ENCODE measurements at places on chromosomes 5 and 9. TPM values are rescaled to one million over a fixed set of nuclear protein-coding genes. Genes with fewer than 3 reads are reported as not detected.
A peak's percentile ranks its signal among the peaks of the same experiment; 100 is the strongest.

- DNase-seq = peak; percentile 67
Measured at GRCh38 chr9:71514344-71514975, 253.9 kb downstream of the CEMIP2 start.

DNA sequence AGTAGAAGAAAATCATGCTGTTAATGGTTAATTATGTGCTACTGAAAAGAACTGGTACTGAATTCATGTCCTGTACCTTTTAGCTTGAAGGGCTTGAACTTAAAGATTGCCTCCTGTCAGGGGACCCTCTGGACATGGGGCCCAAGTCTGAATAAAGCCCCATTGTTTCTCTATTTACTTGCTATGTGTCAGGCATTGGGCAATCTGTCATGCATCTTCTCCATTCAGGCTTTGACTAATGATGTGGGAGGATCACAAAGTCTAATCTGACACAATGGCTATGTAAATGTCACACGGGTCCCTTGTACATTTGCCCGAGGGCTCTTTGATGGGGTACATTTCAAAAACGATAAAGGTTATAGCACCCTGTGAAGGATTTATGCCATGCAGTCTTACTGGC is 64.0 kb upstream of the TUSC1 start:
- DNase-seq = no peak

DNA sequence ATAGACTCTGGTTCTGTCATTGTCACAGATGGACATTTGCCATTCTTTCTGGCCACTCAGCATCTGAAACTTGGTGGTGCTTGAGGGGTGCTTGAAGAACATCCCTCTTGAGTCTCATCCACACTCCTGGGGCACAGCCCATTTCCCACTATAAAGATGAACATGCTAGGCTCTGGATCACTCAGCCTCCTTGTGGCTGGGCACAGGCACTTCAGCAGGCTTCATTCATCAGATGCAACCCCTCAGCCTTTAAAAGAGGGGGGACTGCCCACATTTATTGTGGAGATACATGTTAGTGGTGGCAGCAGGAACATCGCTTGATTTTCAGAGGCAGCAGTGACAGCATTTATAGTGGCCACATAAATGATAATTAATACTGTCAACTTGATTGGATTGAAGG is 124.7 kb upstream of the NIPBL start:
- DNase-seq = no peak

DNA sequence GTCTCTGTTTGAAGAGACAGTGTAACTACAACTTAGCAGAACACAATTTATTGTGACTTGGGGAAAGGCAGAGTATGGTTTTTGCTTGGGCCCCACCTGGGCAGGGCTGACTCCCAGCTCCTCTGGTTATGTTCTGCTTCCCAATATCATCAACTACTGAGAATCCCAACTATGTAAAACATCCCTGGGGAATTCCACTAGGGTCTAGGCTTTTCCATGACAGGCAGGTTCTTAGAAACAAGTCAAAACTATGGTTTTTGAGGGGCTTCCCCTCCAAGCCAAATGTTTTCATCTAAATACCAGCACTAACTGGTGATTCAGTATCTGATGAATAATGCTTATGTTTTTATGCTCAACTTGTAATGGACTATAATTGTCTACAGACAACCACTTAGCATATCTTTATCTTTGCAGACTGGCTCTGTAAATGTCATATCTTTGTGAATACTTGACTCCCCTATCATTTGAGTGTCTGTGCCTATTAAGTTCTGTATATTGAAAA is 409.5 kb downstream of the PDE4D start:
- no peak for DNase-seq

DNA sequence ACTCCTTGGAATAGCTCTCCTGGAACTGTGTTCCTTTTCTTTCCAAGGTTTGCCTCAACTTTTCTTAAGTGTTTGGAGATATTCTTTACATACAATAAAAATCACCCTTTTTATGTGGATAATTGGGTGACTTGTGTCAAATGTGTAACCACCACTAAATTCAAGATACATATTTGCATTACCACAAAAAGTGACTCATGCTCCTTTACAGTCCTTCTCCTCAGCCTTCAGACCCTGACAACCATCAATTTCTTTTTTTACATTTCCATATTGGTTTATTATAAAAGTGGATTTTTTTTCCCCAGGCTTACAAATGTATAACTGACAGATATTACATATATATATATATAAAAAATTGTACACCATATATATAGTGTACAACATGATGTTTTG is 372.0 kb upstream of the KCNN2 start:
- no peak for DNase-seq

GRCh38 chr5:154046486-154046885 is 7.7 kb downstream of the MFAP3 start:
- DNase-seq = no peak

GRCh38 chr9:124442379-124442778 is 7.9 kb upstream of the ADGRD2 start:
- DNase-seq = no peak

DNA sequence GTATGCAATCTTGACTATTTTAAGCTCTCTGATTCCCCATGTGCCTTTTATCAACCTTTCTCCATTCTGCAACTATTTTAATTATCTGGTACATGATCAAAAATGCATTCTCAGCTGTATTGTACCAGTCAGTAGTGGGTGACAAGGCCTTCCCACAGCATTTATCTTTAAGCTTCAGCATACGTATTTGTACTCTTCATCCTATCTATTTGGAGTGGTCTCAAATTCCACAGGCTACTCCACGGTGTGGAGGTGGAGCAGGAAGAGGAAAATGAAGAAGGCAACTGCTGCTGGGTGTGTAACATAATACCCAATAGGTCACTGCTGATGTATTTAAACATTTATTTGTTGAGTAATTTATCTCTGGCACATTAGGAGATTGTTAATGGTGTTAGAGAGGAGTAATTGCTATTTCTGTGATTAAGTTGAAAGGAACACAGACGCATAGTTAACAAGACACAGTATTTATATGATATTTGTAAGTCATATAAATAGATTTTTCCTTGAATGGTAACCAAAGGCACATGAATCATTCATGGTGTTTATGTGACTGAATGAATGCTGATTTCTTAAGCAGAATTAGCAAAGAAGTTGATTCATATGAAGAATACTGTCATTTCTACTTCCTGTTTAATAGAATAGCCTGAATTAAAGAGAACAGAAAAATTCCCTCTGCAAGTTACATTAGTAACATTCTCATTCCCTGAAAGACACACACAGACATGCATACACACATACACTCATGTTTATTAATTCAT is 153.8 kb upstream of the NR3C1 start:
- DNase-seq = no peak

GRCh38 chr9:132717326-132717945 is 47.2 kb downstream of the GTF3C4 start:
- no peak for DNase-seq

DNA sequence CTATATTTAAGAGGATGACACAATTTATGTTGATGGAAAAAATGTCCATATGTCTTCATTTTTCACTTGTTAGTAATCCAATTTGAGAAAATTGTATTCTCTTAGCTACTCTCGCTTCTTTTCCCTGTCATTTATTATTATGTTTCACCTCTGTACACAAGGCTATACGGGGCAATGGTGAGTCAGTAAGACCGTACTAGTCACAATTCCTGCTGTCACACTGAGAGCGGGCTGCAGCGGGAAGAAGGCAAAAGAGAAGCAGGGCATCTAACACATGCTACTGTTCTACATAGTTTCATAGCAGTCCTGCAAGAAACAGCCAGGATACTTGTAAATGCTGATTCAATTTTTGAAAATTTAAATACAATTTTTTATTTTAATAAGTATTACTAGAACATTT is 23.3 kb upstream of the PRDM9 start:
- DNase-seq = no peak

- no peak for DNase-seq
Measured at GRCh38 chr5:37892586-37892985, 52.7 kb upstream of the GDNF start.

DNA sequence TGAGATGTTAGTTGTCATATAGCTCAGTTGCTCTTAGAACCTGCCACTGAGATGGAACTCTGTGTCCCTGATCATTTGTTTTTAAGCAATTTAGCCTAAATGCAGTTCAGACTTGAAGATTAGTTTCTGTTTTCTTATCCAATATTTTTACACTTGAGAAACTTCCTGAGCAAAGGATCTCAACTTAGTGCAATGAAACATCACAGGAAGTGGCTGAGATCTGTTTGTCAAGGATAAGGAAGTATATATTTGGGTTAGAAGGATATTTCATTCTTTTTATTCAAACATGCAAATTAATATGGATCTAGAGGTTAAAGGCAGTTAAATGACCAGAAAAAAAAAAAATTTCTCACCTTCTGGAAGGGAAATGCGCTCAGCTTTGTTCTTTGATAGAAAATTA is 19.7 kb upstream of the F2R start:
- DNase-seq = no peak

DNA sequence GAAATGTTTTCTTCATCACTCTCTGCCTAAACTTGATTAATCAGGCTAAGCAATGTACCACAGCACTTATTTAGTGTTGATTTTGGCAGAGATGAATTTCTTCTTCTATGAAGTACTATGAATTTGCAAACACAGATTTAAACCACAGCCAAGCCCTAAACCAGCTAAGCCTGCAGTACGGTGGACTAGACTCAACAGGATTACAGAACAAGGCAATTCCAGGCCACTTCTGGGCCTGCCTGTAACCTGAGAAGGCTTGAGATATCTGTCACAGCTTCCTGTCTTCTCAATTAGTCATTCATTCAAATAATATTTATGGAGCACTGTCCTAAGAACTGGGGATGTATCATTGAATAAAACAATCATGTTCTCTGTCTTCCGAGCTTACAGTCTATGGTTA is 32.4 kb upstream of the CAST start:
- DNase-seq = peak; percentile 66

- no peak for DNase-seq
Measured at GRCh38 chr5:106454651-106455415, 1215.9 kb downstream of the EFNA5 start.

DNA sequence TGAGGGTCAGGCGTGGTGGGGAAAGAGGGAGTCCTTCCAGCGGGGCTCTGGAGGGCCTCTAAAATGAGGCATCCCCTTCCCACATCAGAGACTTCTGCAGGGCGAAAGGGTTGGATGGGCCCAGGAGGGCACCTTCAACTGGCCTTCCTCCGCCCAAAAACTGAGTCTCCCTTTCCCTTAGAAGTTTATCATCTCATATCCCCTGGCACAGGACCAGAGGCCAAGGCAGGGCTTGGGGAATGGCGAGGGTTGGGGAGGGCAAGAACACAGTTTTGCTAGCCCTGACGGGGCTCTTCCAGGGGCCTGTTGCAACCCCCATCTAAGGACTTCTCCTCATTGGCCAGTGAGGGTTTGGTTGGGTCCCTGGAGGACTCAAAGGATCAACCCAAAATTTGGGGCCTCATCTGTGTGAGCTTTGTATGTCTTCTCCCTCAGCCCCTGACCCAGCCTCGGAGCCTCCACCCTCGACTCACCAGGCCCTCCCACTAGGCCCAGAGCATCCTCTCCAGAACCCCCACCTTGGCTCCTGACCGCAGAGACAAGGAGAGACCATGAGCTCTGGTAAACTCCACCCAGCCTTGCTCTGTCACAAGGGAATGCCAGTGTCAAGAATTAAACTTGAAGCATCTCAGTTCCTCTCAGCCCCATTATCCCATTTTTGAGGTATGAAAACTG is 24.1 kb downstream of the AQP7 start:
- no peak for DNase-seq

DNA sequence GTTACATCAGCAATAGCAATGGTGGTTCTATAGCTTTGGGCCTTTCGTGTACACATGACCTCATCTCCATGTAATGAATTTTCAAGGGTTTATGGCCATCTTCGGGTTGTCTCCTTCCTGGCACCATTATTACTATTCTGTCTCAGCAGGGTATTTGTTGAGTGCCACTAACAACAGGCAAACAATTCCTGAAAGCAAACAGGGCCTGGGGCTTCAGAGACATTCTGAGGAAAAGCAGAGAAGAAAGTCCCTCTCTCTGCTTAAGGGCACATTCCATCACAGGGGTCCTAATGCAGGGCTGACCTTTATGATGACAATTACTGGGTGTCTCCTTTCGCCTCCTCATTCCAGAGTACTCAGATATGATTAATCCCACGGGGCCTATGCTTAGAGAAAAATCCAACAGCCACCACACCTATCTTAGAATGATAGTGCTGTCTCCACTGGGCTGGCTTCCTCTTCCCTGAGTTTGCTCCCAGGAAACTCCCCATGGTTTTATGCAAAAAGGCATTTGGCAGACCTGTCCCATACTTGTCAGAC is 540.2 kb upstream of the ZNF462 start:
- DNase-seq = no peak

- no peak for DNase-seq
Measured at GRCh38 chr5:59066367-59067163, 483.7 kb downstream of the RAB3C start.

DNA sequence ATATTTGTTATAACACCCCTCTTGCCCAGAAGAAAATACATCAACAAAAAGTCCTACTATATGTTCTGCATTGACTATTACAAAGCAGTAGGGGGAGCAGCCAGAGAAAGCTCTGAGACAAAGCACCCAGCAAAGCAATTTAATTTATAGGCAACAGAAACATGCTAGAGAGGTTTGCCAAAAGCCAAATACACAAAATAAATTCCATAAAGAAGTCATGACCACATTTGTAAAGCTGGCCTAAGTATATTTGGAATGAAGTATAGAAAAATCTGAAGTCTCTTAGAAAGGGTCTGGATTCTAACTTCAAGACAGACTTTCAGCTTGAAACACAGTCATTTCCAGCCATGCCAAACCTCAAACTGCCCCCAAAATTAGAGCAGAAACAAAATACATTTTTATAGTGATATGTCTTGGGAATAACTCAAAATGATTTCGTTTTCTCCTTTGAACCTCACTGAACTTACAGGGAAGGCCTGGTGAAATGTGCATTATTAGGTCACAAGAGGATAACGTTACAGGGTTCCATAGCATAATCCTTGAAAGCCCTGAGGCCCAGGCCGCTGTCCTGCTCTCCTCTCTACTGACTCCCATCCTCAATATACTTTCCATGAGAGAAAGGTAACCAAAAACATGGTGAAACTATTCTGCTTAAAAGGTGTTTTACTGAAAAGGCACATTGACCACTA is 451.8 kb downstream of the RAB3C start:
- DNase-seq = no peak

DNA sequence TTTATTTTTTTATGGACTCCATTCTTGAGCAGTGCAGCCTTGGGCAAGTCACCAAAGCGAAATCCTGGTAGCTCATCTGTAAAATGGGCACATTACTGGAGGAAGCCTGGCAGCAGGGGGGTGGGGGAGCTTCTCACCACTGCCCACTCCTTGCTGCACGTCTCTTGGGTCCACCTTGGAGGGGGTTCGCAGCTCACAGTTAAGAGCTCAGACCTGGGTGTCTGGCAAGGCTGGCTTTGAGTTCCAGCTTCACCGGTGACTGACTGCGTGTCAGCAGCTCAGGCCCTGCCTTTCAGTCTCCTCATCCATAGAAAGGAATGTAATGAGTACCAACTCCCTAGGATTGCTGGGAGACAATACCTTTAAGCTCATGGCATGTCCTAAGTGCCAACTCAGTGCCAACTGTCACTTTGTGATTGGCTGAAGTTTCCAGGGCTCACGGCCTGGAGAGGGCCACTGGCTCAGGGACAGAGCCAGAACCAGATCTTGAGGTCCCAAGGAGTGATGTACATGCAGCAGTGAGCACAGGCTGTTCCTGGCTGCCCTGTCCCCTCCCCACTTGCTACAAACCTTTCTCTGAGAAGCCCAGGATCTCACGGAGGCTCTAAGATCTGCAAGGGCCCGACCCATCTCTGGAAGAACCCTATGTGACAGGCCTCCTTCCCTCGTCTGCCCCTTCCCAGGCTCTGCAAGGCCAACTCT is 72.9 kb downstream of the C9orf50 start:
- no peak for DNase-seq

The PCDHGA1 gene
- total RNA-seq = 1.2 TPM

The SLC6A7 gene
- 0.15 TPM for total RNA-seq

The FOXD4 gene
- 0.44 TPM for total RNA-seq

The GRM6 gene
- not detected for total RNA-seq

The IFNA13 gene
- not detected for total RNA-seq

The SIT1 gene
- total RNA-seq = 1.3 TPM

The PNPLA7 gene
- total RNA-seq = 18.7 TPM
